ENCODE measurements at places on chromosomes 1 and 21. TPM values are rescaled to one million over a fixed set of nuclear protein-coding genes. Genes with fewer than 3 reads are reported as not detected.

The BCL2L15 gene
- 0.59 TPM for total RNA-seq

The OR2M3 gene
- not detected for total RNA-seq

The OR2T11 gene
- total RNA-seq: not detected

The CD5L gene
- not detected for total RNA-seq

The GBP5 gene
- not detected for total RNA-seq

The BTBD8 gene
- total RNA-seq: 3.5 TPM

The SPATA21 gene
- not detected for total RNA-seq

The C1QTNF12 gene
- total RNA-seq: 1.8 TPM

The CENPF gene
- total RNA-seq: 47.7 TPM

The KIF21B gene
- total RNA-seq: under 0.01 TPM

The NBPF6 gene
- total RNA-seq: not detected

The GBP3 gene
- total RNA-seq: 17.3 TPM

The CLIC6 gene
- total RNA-seq: 0.73 TPM

The CTNNBIP1 gene
- total RNA-seq: 7.6 TPM

The ETV3L gene
- total RNA-seq: not detected

The CLEC20A gene
- not detected for total RNA-seq

The BSDC1 gene
- total RNA-seq: 38.3 TPM

The RNF19B gene
- 7.7 TPM for total RNA-seq

The TMPRSS3 gene
- total RNA-seq: not detected

The FAAP20 gene
- 15.4 TPM for total RNA-seq

The CCDC17 gene
- 1.5 TPM for total RNA-seq

The FCRLB gene
- 5.5 TPM for total RNA-seq

The PAX7 gene
- total RNA-seq: not detected

The URB1 gene
- 41.6 TPM for total RNA-seq

The GABPA gene
- 25.4 TPM for total RNA-seq

The LIPI gene
- total RNA-seq: not detected

The SFPQ gene
- total RNA-seq: 207 TPM

The S100A7 gene
- total RNA-seq: not detected

The MAEL gene
- under 0.01 TPM for total RNA-seq

The POU3F1 gene
- under 0.01 TPM for total RNA-seq

The RIPPLY3 gene
- not detected for total RNA-seq

The GPR137B gene
- total RNA-seq: 15.4 TPM

The FGR gene
- total RNA-seq: not detected

The IFFO2 gene
- 5.1 TPM for total RNA-seq

The SEMA4A gene
- 0.37 TPM for total RNA-seq
